ENCODE measurements at places on chromosomes 5 and 9.

DNA sequence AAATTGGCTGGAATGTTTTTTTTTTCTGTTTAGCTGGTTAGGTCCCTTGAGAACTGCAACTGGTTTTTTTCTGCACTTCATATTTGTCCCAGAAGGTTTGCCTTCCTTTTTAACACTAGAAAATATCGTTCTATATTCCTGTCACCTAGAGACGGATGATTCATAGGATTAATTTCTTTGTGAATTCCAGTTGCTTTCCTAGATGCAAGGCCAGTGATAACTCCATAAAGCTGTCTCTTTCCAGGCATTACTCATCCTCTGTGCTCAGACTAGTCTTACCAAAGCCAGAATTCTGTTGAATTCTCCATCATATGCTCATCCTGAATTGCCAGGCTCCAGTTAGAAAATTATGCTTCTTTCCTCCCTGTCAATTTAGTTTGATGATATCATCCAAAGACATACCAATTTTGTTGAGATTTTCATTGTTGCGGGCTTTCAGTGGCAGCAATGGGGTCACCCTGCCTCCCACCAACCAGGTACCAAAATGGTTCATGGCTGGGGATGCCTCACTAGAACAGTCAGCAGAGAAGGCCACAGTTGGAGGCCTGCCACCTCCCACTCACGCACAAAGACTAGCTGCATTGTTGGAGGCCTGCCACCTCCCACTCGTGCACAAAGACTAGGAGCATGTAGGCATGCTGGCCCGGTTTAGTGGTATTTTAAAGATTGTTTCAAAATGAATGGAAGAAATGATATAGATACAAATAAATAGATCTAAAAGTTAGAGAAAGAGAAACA is 8.5 kb downstream of the BAAT start:
- DNase-seq, result no peak

GRCh38 chr9:122205176-122205575 is 23.6 kb downstream of the LHX6 start:
- no peak for DNase-seq

DNA sequence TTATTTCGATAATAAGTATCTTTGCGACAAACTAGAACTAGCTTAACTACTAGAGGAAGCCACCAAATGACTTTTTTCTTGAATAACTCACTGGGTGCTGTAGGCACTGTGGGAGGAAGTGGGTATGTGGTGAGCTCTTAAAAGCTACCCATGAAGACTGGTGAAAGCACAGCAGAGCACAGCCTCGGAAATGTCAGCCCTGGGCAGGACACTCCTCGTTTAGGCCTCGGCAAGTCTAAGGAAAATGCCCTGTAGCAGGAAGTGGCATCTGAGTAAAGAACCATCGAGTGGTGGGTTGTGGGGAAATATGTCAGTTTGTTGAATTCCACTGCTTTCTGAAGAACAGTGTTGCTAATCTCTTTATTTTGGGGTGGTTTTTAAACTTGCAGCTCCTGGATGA is 44.0 kb upstream of the NCS1 start:
- DNase-seq, result peak; percentile 72

GRCh38 chr5:127766676-127767335 is 63.6 kb downstream of the CCDC192 start:
- DNase-seq, result no peak

- peak; percentile 94 for DNase-seq
Measured at GRCh38 chr9:98034593-98035546, 21.7 kb upstream of the NANS start.

- DNase-seq, result no peak
Measured at GRCh38 chr5:107090506-107090905, 580.2 kb downstream of the EFNA5 start.

DNA sequence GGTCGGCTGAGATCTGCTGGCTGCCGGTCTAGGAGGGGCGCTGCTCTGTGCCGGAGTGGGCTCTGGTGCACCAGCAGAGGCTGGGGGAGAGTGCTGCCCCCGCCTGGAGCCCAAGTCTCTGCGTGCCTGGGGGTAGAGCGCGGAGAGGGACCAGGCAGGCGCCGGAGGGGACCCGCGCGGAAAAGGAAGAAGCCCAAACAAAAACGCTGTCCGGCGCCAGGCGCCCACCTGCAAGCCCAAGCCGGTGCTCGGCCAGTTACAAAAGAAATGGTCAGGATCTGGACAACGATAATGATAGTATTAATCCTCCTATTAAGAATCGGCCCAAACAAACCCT is 571 bp upstream of the S1PR3 start:
- no peak for DNase-seq

- no peak for DNase-seq
Measured at GRCh38 chr5:40790947-40791593, 7.1 kb downstream of the PRKAA1 start.

- DNase-seq, result no peak
Measured at GRCh38 chr5:142969186-142969585, 199.0 kb downstream of the ARHGAP26 start.

DNA sequence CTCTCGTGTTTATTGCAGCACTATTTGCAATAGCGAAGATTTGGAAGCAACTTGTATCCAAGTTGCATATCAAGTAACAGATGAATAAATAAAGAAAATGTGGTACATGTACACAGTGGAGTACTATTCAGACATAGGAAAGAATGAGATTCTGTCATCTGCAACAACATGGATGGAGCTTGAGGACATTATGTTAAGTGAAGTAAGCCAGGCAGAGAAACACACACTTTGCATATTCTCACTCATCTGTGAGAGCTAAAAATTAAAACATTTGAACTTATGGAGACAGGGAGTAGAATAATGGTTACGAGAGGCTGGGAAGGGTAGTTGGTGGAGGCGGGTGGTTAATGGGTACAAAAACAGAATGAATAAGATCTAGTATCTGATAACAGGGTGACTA is 56.3 kb downstream of the COX7C start:
- no peak for DNase-seq

DNA sequence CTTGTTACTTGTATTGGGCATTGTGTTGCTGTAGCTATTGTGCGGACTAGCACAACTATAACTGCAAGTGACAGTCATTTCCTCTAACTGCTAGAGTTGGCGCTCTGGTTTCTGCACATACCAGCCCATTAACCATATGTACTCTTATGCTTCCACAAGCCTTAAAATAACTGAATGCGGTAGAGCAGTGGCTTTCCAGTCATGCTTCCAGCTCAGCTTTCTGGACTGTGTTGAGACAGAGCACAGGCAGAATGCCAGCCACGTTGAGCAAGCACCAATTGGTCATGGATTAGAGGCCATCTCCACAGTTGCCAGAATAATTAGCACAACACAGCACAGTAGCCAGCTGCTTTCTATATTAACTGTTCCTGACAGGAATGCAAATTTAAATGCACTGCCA is 12.2 kb downstream of the INVS start:
- DNase-seq, result no peak

DNA sequence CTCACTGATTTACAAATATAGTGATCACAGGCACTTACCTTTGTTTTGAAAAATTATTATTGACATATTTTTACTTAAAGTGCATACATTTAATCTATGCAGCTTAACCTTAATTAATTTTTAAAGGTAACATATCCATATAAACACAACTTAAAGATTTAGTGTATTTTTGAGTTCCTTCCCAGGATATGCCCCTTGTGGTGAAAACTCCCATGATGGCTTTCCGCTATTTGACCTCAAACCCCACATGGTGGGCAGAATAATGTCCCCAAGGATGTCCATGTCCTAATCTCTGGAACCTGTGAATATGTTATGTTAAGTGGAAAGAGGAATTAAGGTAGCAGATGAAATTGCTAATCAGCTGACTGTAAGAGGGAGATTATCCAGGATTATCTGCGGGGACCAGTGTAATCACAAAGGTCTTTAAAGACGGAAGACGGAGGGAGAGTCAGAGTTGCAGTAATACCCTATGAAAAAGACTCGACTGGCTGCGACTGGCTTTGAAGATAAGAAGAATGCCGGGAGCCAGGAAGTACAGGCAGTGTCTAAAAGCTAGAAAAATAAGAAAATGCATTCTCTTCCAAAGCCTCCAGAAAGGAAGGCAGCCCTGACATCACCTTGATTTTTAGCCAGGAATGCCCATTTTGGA is 193.9 kb downstream of the ICE1 start:
- no peak for DNase-seq

DNA sequence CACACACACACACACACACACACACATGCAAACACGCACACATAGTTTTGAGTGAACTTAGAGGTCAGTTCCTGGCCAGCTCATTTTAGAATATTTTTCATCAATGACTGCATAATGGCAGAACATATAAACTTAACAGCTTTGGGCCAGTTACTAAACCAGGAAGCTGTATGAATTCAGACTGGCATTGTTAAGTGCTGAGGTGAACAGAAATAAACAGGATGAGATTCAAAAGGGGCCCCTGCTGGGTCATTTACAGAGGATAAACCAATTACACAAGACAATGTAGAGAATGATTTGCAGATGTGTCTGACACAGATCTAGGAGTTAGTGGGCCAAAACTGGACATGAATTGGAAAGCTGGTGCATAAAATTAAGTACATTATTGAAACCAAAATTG is 44.6 kb downstream of the MARCHF11 start:
- no peak for DNase-seq

GRCh38 chr9:131582056-131582455 is 36.7 kb downstream of the PRRT1B start:
- no peak for DNase-seq

- no peak for DNase-seq
Measured at GRCh38 chr5:133738271-133738670, 125.9 kb upstream of the FSTL4 start.

GRCh38 chr9:21672761-21673160 is 129.7 kb upstream of the MTAP start:
- DNase-seq, result no peak

- no peak for DNase-seq
Measured at GRCh38 chr5:136120529-136120928, 12.1 kb upstream of the SMAD5 start.

- no peak for DNase-seq
Measured at GRCh38 chr5:124692324-124692723, 54.1 kb downstream of the ZNF608 start.

GRCh38 chr5:96961053-96961452 is 25.2 kb downstream of the LNPEP start:
- DNase-seq, result no peak

- DNase-seq, result no peak
Measured at GRCh38 chr9:99351647-99352046, 129.6 kb downstream of the SEC61B start.

GRCh38 chr9:36517131-36517530 is 55.6 kb upstream of the MELK start:
- no peak for DNase-seq

- no peak for DNase-seq
Measured at GRCh38 chr5:88556406-88556805, 287.8 kb upstream of the TMEM161B start.

GRCh38 chr9:112142420-112142819 is 32.7 kb downstream of the SUSD1 start:
- DNase-seq, result no peak

GRCh38 chr5:15700373-15700772 is 200.4 kb downstream of the FBXL7 start:
- no peak for DNase-seq

DNA sequence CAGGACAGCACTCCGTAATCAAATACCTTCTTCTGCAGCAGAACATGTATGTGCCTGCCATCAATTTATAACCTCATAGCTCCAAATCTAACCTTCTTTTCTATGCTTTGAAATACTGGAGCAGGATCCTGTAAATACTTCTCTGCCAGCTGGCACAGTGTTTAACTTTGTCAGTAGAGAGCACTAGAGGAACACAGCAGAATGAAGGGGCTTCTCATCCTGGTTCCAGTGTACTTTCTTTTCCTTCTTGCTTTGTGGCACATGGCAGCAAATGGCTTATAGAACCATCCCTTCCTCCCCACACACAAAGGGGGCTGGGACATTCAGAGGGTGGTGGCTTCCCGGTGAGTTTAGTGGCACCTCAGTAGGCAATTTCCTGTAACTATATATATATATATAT is 3.8 kb upstream of the FBXW11 start:
- DNase-seq, result no peak

DNA sequence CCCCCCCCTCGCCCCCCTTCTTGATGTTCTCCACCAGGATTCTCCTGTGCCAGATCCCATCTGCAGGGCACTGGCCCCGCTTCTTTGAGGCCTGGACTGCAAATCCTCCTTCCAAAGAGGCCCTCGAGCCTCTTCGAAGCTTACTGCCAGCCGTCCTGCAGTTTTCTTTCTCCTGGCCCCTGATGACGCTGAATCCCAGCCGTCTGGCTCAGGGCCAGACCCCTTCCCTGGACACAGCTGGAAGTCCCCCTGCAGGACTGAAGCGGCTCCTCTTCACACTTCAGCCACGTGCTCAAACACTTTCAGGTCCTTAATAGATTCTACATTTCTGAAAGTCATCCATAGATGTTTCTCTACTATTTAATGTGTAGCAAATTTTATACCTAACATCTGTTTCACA is 121.5 kb downstream of the EHMT1 start:
- DNase-seq, result no peak

- no peak for DNase-seq
Measured at GRCh38 chr5:171702135-171702770, 83.4 kb upstream of the SMIM23 start.

DNA sequence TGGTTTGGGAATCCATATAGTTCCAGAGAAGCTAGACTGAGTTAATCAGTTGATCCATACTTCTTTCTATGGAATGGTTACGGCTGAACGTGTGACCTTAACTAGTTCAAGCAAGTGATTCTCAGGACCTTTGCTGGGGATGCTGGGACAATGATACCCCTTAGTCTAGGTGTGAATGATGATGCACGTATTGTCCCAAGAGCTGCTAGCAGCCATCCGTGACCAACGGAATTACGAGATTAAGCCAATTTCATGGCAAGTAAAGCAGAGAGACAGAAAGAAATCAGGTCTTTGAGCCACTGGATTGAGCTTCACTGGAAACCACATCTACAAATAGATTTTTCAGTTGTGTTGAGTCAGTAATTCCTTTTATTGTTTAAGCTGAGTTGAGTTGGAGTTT is 99.2 kb upstream of the LIFR start:
- no peak for DNase-seq

- DNase-seq, result no peak
Measured at GRCh38 chr9:81521892-81522291, 167.5 kb downstream of the TLE1 start.

DNA sequence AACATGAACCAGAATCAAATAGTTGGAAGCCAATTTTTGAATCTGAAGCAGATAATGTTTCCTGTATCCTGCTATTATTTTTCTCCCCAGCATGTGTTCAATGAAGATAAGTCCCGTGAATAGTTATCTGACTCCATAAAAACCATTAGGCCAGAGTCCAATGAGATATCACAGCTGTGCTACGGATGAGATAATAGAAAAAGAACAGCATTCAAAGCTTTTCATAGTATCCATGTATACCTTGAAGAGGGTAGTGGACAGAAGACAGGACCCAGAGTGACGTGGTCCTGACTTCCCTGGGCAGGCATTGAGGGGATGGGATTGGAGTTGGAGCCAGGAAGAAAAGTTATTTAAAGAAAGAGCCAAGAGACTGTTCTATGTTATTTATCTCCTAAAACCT is 50.7 kb upstream of the C6 start:
- DNase-seq, result no peak

DNA sequence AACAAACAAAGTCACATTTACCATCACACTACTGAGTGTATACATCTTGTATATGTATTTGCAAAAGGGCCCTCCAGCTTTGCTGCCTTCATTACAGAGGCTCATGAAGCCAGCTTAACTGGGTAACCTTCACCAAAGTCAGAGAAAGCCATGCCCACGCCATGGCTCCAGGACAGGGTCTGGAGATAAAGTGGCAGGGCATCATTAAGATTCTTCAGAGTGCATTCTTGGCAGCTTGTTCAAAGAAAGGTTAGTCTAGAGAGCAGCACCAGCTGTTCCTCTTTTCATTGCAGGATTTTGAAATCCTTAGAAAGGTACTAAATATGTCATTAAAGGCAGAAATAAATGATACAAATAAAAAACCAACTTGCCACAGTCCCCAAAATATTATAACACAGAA is 333.2 kb downstream of the NDUFS4 start:
- DNase-seq, result no peak

Data from stimulated activated naive CD8-positive, alpha-beta T cell treated with anti-CD3 and anti-CD28 coated beads, Interleukin-15, Interleukin-2, amounts not matched to agents 100 U/mL and 50 U/mL, for 24 hours (primary cell).